Pancreas (tissue), 10 donors: ENCODE measurements at places on chromosomes 5 and 9.

- no peaks in the 10 kb centered on the region for H3K27me3 ChIP-seq
- H3K4me1 ChIP-seq = no peaks in the 10 kb centered on the region
- H3K4me3 ChIP-seq = no peak overlapping the region
- DNase-seq = no peak
- no peak overlapping the region for H3K27ac ChIP-seq
Measured at GRCh38 chr9:121673576-121673975, 22.1 kb downstream of the DAB2IP start.

GRCh38 chr5:177412603-177413233 is 3.4 kb upstream of the F12 start:
- no peak overlapping the region for H3K27ac ChIP-seq
- DNase-seq = no peak
- H3K36me3 ChIP-seq = no peaks in the 10 kb centered on the region
- no peak overlapping the region for H3K4me3 ChIP-seq
- H3K27me3 ChIP-seq = no peaks in the 10 kb centered on the region
- H3K4me1 ChIP-seq = no peaks in the 10 kb centered on the region

DNA sequence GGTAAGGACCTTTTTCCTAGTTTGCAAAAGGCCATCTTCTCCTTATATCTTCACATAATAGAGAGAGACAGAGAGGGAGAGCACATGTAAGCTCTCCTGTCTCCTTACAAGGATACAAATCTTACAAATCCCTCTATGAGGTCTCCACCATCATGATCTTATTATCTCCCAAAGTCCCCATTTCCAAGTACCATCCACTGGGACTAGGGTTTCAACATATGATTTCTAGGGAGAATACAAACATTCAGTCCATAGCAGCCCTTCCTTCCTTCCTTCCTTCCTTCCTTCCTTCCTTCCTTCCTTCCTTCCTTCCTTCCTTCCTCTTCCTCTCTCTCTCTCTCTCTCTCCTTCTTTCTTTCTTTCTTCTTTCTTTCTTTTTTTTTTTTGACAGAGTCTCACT is 1132.9 kb upstream of the WWC1 start:
- no peaks in the 10 kb centered on the region for H3K27me3 ChIP-seq
- H3K36me3 ChIP-seq = no peaks in the 10 kb centered on the region
- H3K27ac ChIP-seq = no peak overlapping the region
- no peak overlapping the region for H3K4me3 ChIP-seq

GRCh38 chr9:38371495-38371894 is 21.0 kb upstream of the ALDH1B1 start:
- H3K27ac ChIP-seq = no peak overlapping the region
- DNase-seq = no peak
- H3K27me3 ChIP-seq = no peaks in the 10 kb centered on the region
- H3K4me3 ChIP-seq = no peak overlapping the region

GRCh38 chr5:148179234-148179824 is 11.0 kb downstream of the SPINK14 start:
- H3K27me3 ChIP-seq = no peaks in the 10 kb centered on the region
- no peak overlapping the region for H3K27ac ChIP-seq
- no peaks in the 10 kb centered on the region for H3K4me1 ChIP-seq
- no peaks in the 10 kb centered on the region for H3K36me3 ChIP-seq
- DNase-seq = no peak
